ENCODE measurements at places on chromosomes 7 and 10.

DNA sequence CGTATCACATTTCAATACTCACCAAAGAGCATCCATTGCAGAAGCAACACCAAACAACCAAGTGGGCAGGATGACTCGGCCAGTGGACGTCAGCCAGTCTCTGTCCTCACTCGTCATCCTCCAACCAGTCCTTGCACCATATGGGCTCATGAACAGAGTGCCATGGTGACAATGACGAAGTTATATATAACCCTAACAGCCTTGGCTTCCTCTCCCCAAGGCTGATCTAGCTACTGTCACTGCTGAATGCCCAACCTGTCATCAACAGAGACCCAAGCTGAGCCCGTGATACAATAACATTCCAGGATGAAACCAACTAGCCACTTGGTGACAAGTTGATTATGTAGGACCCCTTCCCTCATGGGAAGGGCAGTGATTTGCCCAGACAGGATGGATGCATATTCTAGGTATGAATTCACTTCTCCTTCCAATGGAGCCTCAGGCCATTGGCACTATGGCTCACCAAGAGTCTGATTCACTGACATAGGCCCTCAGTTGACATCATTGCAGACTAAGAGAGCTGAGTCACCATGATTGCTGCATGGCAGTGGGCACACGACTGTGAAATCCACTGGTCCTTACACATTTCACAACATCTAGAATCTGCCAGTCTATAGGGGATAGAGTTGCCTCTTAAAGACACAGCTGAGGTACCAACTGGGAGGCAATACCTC lies 26.3 kb upstream of the PPIF start:
- peak; percentile 63 for DNase-seq

GRCh38 chr10:110634527-110635209 lies 9.5 kb upstream of the RBM20 start:
- DNase-seq = no peak

DNA sequence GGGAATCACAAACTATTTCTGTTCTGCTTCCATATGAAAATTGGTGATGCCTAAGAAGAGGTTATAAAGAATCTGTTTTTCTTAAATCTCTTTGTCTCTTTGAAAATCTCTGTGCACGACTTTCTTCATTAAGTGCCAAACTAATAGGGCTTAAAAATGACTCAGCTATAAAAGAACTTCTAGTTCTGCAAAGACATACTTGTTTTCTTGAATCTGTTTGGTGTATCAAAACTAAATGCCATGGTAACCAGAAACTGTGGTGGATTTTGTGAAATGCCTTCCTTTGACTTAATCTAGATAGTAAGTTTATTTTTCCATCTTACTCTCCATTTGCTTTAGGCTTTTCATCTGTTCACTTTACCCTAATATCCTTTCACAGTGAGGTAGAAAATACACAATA lies 417.8 kb downstream of the PARD3 start:
- DNase-seq = no peak

DNA sequence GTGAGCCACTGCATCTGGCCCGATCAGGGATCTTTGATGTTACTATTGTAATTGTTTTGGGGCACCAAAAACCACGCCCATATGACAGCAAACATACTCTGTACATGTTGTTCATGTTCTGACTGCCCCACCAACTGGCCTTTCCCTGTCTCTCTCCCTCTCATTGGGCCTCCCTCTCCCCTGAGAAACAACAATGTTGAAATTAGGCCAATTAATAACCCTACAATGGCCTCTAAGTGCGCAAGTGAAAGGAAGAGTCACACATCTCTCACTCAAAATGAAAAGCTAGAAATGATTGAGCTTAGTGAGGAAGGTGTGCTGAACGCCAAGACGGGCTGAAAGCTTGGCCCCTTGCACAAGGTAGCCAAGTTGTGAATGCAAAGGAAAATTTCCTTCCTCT lies 50.3 kb upstream of the SDK1 start:
- no peak for DNase-seq

DNA sequence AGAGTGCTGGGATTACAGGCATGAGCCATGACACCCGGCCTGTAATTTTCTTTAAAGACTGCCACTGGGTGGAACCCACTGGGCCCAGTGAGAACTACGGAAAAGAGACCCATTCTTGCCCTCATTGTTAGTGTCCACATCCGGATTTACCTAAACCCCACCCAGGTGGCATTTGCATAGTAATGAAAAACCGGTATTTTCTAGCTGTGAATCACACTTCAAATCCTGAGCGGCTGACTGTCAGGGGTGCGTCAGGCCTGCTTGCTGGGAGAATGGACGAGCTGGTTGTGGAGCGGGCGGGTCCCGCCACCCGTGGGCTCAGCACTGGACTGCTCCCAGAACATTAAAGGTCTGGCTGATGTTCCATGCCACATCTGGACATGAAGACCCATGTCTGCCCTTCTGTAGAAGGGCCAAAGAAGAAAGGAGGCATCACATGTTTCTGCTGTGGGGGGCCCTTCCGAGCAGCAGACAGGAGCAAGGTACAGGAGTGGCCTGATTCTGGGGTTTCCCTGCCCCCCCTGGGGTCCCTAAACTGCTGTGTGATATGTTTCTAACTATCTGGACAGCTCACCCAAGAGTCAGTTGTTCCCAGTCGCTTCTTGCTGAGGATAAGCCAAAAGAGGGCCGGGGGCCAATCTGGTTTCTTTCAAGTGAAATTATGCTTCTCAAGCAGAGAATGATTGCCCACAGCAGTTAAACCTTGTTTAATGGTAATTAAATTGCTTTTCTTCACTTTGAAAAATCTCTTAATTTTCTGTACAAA lies 46.4 kb downstream of the KIAA1217 start:
- DNase-seq = no peak

GRCh38 chr10:73366381-73367298 lies 8.0 kb upstream of the CFAP70 start:
- no peak for DNase-seq

- DNase-seq = no peak
Measured at GRCh38 chr10:11499425-11500071, 111.9 kb downstream of the USP6NL start.

Data from cerebellar cortex (tissue), 1 donor.